Activated effector memory CD4-positive, alpha-beta T cell treated with Interleukin-2 at 50 U/mL for 16 hours (primary cell): ENCODE measurements at places on chromosomes 5 and 9.

DNA sequence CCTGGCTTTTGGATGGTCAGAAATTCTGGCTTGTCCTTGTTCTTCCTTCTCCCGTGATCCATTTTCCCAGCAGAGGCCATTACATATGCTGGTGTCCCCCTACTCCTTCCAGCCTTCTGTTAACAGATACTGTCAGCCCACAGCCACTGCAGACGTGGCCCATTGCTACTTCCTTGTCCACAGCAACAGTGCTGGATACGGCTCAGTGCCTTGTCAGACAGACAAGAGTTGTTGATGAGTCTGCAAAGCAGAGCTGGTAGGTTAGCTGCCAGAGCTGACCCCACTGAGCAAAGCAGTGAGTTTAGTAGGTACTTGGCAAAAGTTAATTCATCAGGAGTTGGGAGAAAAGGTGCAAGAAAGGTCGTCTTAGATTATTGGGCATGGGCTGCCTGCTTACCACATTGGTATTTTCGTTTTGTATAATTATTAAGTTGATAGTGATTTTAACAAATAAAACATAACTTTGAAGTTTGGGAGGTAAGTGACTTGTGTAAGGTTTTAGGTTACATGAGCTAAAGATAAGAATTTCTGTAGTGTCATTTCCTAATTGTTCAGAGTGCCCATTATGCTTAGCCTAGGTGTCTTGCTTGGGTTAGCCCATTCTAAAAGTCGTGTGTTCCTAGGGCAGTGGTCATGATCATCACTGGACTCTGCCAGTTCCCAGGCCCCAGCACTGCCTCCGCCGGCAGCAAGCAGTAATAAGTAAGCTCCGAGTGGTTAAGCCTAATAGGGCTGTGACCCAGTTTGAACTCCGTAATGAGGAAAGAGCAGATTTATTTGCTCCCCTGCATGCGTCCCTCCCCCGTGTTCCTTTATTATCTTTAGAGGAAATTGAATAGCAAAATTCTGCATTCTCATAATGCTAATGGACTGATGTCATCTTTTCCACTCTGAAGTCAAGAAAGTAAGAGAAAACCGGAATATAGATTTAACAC, 292.0 kb downstream of the FANCC start:
- DNase-seq = no peak

- no peak for DNase-seq
These were observed 116.9 kb upstream of the MPDZ start for GRCh38 chr9:13396418-13396817.

- DNase-seq = no peak
These were observed at the start of gene CARD9 for GRCh38 chr9:136373300-136374182. CARD9 (minus strand) TSS chr9:136373669; CDS start chr9:136372078, 1,591 bp downstream.

DNA sequence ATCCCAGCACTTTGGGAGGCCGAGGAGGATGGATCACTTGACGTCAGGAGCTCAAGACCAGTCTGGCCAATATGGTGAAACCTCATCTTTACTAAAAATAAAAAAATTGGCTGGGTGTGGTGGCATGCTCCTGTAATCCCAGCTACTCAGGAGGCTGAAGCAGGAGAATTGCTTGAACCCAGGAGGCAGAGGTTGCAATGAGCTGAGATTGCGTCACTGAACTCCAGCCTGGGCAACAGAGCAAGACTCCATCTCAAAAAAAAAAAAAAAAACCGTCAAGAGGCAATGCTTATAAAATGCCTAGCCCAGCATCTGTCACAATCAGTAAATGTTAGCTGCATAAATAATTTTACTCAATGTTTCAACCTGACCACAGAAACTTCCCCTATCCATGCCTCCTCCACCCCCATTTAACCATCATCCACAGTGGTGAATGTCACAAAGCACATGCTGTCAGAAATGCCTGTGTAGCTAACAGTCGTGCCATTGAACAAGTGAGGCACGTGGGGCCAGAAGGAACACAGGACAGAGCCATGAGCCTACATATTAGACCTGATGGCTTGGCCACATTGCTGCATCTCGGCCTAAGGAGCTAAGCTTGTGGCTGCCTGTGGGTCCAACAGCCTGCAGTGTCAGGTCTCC, 16.8 kb upstream of the TCOF1 start:
- DNase-seq = no peak

GRCh38 chr9:121353241-121354061, 16.6 kb downstream of the STOM start:
- DNase-seq = peak; percentile 20

GRCh38 chr9:37994639-37995347, 74.2 kb downstream of the SHB start:
- no peak for DNase-seq

DNA sequence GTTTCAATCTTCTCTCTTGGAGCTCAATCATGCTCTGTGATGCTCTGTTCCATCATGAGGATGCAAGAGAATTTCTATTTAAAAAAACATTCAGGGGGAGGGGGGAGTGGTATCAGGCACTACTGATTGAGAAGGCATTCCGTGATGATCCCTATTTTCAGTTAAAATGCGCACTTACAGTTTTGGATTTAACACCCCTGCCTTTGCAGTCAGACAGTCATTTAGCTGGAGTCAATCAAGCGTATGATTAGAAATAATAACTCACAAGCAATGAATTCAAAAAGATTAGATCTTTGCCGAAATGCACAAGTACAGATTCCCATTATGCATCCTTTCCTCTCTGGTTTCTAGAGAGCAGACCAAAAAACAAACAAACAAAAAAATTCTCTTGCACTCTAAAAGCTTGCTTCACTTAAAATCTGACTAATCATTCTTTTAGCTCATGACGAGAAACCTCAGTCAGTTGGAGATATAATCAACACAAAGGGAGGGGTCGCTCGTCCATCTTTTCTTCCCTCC, 55.4 kb downstream of the EFNA5 start:
- DNase-seq = no peak

DNA sequence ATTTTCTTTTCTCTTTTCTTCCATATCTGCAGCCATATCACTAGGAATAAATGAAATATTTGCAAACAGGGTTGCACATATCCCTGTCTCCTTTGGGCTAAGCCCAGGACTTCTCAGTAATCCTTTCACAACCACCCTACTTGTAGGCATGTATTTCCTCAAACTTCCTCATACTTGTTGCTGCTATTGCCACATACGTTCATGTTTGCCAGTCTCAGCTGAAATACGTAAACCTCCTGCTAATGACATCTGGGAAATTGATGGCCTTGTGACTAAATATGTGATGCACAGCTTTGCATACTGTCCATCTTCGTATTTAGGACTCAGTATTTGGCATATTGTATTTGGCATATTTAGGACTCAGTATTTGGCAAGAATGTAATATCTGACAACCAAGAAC, 224.6 kb downstream of the PLK2 start:
- DNase-seq = no peak

DNA sequence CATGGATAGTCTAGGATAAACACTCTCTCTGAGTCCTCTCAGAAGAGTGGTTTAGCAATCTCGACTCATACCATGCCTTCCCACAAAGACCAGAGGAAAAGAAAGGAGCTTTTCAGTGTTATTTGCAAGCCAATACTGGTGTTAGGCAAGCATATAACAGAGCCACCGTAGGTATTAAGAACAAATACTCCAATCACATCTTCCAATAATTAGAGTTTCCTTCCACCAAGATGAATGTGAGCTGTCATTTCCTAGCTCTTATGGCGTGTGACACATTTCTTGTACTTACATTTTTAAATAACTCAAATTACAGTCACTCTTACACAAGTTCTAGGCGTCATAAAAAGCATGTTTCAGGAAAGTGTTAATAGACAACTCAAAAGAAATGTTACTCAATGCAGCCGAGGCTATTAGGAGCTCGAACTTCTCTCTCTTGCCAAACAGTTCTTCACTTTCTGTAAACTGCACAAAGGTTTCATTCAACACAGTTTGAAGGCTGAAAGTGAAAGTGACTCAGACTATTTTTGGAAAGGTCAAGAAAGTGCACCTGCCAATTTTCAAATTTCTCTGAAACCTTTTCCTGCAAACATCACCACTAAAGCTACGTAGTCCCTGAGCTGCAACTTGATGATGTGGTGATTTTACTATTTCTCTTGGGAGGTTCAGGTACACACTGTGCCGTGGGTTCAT, 153.8 kb downstream of the AUH start:
- DNase-seq = no peak

DNA sequence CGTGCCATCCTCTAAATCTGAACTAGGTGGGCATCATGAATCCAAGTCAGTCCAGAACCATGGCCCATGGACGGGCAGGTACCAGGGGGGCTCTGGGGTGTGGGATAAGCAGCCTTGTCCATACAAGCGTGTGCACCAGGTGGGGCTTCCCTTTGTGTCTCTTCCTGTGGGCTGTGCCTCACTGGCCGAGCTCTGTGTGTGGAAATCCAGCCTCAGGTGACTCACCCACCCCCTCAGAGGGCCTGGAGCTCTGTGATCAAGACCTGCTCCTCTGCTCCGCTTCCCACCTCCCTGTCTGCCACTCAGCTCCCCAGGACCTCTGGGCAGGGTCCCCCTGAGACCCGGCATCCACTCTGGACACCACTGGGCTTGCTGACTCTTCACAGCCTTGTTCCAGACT, 33.0 kb downstream of the GADD45G start:
- DNase-seq = no peak

- DNase-seq = no peak
These were observed 1.9 kb downstream of the ROR2 start for GRCh38 chr9:91948101-91948596.

- no peak for DNase-seq
These were observed 115.4 kb upstream of the CNTLN start for GRCh38 chr9:17019398-17019797.
